ENCODE measurements at places on chromosomes 13 and 19.

DNA sequence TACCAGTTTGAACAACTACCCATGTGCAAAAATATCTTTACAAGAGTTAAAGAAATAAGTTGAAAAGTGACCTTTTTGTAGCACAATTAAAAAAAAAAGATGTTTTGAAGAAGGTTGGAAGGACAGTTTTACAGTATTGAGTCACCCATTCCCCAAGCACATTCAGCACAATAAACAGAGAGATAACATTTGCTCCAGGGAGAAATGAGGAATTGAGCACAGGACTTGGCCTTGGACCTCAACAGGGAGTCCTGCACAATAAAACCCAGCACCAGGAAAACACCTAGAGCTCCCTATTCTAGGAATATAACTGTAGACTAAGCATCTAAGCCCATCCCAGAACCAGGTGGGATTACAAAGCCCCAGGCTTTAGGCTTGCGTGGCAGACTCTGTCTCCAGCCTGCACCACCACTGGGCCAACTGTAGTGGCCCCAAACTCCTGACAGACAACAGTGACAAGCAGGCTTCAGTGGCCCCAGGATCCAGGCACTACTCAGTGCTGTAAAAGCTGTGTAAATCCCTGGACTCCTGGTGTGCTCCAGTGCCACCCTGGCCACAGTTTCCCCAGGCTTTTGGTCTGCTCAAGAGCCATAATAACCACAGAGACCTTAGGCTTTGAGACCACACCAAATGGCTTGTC is 857.2 kb downstream of the SLITRK1 start:
- DNase-seq, result peak; percentile 11

GRCh38 chr19:694481-695351 is 536 bp downstream of the PRSS57 start:
- no peak for DNase-seq

DNA sequence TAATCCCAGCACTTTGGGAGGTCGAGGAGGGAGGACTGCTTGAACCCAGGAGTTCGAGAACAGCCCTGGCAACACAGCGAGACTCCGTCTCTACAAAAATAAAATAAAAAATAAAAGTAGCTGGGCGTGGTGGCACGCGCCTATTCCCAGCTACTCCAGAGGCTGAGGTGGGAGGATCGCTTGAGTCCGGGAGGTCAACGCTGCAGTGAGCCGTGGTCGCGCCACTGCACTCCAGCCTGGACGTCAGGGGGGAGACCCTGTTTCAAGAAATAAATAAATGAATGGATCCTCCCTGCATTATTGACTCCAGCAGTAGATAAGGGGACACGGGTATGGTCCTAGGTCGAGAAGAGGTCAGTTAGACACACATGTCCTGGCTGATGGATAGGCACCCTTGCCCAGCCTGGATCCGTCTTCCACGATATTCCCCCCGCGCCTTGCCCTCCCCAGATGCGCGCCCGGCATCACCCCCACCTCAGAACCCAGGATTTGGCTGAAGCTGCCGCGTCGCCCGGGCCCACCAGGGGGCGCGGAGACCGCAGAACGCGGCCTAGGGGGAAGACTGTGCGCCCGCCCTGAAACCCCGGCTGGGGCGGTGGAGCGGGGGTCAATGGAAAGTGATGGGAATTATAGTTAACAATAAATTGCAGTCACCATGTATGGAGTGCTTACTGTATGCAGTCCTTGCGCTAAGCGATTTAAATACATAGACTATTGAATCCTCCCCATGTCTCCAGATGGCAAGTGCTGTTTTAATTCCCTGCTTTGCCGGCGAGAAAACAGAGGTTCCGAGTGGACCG is 2.1 kb upstream of the HOOK2 start:
- DNase-seq, result peak; percentile 88

DNA sequence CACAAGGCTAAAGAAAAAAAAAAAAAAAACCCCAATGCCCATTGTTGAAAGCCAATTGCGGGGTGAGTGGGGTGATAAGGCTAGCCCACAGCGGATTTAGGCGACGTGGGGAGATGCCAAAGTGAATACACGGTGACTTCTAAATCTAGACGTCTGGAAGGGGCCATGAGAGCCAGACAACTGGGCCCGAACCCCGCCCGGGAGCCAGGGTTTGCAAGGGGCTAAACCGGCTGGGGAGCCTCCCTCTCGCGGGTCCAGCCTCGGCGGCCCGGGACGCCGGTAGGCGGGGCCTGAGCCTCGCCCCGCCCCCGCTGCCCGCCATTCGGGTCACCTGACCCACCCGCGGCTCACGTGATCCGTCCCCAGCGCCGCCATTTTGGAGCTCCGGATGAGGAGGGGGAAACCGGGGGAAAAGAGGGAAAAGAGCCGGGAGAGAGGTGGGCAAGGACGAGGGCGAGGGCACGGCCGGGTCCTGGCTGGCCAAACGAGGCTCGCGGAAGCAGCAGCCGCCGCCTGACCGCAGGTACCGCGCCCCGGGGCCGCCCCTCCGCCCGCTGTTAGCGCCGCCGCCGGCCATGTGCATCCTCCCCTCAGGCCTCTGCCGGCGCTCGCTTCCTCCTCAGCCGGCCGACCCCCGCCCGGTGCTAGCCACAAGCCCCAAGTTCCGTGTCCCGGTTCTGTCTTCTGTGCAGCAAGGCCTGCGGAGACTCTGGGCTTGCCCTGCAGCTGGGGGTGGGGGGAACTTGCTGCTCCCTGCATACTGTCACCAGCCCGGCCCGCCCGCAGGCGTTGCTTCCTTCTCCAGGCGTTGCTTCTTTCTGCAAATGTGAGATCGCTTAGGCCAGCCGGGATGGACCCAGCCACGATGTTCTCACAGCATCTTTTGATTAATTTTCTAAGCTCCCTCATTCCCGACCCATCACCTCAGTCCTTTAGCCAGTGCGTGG is at the start of gene ZNF507:
Gene ZNF507 (plus strand): TSS at position 350 of the 947 bp plus-strand sequence. CDS start 7,221 bp downstream, outside the sequence.
- DNase-seq, result peak; percentile 99

DNA sequence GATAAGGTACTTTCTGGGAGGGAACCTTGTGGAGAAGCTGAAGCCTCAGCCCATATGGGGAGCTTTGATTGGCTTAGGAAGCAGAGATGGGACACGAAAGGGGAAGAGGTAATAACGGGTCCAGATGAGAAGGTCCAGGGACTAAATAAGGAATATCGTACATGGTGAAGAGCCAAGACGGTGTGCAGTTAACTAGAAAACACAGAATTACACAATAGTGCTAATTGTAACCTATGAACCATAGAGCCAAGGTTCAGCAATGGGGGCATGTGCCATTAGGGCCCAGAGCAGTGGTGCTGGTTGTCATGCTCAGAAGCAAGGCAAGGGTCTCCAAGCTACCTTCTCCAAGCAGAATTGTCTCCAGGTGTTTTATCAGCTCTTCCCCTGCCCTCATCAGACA is 106.1 kb downstream of the IRS2 start:
- no peak for DNase-seq

DNA sequence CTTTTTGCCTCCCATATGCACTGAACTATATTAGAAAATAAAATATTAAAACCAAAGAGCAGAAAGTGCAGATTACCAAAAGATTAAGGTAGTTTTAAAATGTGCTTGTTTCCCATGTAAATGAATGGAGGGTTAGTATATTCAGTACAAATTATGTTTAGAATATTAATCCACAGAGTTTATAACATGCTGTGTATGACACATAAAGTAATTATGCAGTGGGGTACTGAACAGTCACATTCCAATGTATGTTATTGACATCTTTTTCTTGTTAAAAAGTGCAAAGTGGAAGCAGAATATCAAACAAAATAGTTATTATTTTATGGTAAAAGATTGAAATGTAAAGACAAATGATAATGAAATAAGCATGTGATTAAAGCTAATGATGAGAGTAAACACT is 79.3 kb downstream of the GPC6 start:
- no peak for DNase-seq

DNA sequence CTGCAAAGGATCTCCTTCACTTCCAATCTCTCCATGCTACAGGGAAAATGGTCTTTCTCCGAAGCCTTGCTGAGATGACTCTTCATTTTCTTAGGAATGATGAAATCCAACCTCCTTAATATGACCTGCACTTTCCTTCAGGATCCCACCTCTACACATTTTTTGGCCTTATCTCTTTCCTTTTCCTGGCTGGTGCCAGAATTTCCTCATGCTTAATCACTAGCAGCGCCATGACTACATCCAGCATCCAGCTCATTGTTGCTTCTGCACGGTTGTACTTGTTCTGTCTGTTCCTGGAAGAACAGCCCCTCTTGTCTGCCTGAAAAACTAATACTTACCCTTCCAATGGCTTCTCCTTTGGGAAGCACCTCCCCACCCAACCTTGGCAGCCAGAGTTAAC is 68.4 kb downstream of the TEX26 start:
- DNase-seq, result no peak
